ENCODE measurements at places on chromosomes 5 and 9.

DNA sequence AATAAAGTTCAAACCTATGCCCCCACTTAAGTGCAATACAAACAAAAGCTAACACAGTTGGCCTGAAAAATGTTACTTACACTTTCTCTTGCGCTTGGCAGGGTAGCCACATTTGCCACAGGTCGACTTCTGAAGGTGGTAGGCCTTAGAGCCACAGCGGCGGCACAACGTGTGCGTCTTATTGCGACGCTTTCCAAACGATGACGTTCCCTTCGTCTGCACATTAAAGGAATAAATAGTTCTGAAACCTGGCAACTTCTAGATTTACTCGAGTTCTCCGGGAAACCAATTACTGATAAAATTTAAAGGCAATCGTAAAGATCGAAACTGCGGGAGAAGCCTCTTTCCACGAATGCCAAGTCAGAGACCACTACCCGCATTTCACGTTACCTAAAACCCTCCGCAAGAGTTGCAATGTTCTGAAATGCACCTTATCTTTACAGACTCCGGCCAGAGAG lies 602 bp downstream of the RPL37 start:
- no peak for DNase-seq

GRCh38 chr5:133121611-133122150 lies 69.9 kb downstream of the HSPA4 start:
- DNase-seq, result no peak

DNA sequence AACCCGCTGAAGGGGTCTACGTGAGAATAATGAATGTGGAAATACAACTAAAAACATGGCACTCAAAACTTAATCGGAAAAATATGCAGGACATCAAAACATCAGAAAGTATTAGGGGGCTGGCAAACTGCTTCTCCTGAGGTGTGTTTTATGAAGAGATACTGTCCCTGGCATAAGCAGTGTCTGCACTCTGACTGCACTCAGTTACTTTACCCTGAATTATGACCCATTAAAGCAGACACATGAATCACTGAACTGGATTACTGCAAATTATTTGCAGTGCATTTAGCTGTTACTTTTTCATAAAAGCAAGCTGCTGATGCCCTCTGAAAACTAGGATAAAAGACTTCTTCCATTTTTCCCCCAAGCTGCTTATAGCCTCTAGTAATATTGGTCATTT lies 164.9 kb downstream of the AP3B1 start:
- no peak for DNase-seq

GRCh38 chr9:122125158-122125508 lies 32.0 kb upstream of the TTLL11 start:
- peak; percentile 86 for DNase-seq

DNA sequence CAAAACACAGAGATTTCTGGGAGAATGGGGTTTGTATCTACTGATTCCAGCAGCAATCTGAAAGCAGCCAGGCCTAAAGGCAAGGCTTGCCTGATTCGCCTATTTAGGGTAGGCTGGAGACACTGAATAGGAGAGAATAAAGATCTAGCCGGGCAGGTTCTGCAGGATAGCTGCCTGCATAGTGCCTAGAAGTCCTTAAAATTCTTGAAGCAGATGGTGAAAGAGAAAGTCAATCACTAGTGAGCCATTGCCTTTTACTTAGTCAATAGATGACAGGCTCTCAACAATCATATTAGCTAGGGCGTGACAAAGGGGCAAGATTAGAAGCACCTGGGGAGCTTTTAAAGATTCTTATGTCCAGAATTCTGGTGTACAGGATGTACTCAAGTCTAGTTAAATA lies 522.7 kb downstream of the HTR1A start:
- DNase-seq, result peak; percentile 6

- peak; percentile 30 for DNase-seq
Observed at GRCh38 chr5:134738963-134739661, 764 bp downstream of the CAMLG start.

Measured in iPS-NIHi11 (cell line).